A172 (cell line): ENCODE measurements at places on chromosomes 6 and 20. TPM values are rescaled to one million over a fixed set of nuclear protein-coding genes. Genes with fewer than 3 reads are reported as not detected.
A peak's percentile ranks its signal among the peaks of the same experiment; 100 is the strongest.

SNX21 gene
- 50.0 and 59.2 TPM in 2 replicates for total RNA-seq

DNA sequence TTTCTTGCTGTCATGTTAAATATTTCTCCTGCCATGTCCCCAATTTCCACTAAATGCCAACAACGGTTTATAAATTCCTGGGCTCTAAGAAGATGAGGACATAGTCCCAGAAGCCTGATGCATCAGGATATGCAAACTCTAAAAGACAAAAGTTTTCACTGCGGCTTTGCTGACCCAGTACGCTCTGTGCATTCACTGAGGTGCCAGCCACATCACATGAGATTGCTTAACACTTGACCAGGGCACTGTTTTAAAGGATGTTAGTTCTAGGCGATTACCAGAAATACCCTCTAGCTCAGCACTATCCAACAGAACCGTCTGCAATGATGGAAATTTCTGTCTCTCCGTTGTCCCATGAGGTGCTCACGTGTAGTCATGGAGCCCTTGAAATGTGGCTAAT, 19.9 kb upstream of the ADTRP start:
- no peak for DNase-seq

HM13 gene
- total RNA-seq: 58.2 and 67.9 TPM in 2 replicates

RIPPLY2 gene
- not detected in 2 replicates for total RNA-seq

DNA sequence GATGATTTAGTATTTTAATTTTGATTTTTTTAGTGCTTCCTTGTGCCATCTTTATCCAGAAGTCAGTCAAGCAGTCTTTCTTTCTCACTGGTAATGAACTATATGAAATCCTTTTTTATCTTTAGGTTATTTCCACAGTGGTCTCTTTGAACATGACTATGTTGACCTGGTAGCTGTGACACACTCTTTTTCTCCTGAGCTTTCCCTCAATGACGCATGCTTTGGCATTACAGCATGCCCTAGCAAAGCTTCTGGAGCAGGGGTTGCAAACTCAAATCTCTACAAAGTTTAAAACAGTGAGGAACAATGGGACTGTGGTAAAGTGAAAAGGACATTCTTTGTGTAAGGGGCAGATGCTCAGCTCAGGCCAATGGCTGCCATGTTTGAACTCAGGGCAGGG, 4.5 kb upstream of the PLAGL1 start:
- no peak for DNase-seq

- no peak for DNase-seq
These were observed 80.3 kb upstream of the CNKSR3 start for GRCh38 chr6:154590756-154591155.

DNA sequence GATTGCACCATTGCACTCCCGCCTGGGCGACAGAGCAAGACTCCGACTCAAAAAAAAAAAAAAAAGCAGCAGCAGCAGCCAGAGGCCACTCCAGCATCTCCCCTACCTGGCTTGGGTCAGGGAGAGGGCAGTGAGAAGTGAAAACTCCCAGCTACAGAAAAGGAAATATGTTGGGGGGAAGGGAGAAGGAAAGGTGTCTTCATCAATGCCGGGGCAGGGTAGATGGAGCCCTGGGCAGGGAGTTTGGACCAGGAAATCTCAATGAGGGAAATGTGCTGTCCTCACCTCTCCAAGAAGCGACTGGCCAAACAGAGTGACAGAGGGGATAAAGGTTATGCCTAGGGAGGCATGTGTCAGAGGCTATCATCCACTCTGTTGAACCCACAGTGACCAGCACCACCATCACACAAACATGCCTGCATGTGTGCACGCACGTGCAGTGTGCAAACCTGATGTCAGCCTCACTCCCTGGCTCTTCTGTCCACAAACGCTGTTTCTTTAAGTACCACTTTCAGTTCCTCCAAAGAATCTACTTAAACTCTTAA, 887 bp upstream of the AIF1 start:
- DNase-seq: no peak

- no peak for DNase-seq
These were observed 2.7 kb upstream of the TRERF1 start for GRCh38 chr6:42454428-42454791.

ADGRF1 gene
- total RNA-seq: not detected in 2 replicates

DNA sequence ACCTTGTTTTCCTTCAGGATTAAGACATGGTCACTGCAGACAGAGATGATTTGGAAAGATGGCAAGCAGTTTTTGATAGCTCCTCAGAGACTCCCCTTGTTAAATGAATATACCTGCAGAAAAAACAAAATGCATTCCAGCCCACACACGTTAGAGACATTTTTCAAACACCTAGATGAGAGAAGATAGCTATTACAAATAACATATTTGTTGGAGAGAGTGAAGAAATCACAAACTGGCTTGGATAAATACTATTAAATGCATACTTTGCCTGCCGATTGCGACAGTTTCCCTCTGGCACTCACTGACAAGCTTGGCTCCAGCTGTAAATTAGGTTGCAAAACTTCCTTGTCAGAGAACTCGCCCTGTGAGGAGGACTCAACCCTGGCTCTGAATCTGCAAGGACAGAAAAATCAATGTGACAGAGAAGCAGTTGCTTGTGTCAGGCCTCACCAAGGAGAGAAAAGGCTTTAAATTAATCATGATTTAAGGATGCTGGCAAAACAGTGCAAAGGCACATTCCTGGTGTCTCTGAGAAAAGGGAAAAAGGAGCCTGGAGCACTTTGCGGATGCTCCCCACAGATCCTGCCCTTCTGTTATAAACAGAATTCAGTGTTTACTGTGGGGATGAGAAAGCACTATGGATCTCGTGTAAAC, 423.7 kb upstream of the MARCKS start:
- no peak for DNase-seq

GRCh38 chr6:39819228-39819627, 27.1 kb downstream of the DAAM2 start:
- no peak for DNase-seq

SYNDIG1 gene
- total RNA-seq: 4.9 and 5.2 TPM in 2 replicates

DNA sequence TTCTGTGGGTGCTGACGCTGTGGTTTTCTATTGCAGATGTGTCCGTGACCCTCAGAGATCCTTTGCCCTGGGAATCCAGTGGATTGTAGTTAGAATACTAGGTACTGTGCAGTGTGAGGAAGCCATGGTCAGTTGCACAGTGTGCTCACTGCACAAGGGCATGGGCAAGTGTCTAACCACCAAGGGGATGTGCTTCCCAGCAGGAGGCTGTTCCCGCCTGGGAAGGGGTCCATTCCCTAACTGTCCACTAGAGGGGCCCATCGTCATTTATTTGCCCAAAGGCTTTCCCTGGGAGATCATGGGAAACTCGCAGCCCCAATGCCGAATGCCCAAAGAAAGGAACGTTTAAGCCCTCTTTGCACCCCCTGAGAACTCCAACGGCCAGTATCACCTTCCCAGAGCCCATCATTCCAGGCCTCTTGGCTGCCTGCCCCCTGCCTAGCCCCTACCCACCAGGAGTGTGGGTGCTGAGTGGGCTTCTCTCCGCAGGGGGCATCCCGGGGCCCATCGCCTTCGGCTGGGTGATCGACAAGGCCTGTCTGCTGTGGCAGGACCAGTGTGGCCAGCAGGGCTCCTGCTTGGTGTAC, 26.2 kb downstream of the SLCO4A1 start:
- DNase-seq: peak; percentile 86

GRCh38 chr20:23475395-23475794, 15.5 kb upstream of the CST8 start:
- no peak for DNase-seq

BEND6 gene
- total RNA-seq: 11.7 and 14.1 TPM in 2 replicates

PBOV1 gene
- total RNA-seq: not detected in 2 replicates

DNA sequence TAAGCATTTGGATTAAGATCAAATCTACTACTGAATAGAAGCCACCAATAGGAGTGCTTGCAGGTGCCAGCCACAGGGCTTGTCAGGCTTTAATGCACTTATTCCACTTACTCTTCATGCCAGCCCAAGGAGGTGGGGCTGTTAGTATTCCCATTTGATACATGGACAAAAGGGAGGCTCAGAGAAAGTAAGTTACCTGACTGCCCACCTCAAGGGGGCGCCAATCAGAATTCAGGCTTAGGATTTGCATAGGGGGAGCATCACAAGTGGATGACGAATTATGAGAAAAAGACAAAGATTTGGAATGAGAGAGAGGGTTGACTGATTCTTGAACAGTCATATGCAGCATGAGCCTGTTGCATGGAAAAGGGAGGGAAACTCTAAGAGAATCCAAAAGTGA, 188.4 kb upstream of the TSHZ2 start:
- DNase-seq: peak; percentile 12

NKX2-4 gene
- not detected in 2 replicates for total RNA-seq

DNA sequence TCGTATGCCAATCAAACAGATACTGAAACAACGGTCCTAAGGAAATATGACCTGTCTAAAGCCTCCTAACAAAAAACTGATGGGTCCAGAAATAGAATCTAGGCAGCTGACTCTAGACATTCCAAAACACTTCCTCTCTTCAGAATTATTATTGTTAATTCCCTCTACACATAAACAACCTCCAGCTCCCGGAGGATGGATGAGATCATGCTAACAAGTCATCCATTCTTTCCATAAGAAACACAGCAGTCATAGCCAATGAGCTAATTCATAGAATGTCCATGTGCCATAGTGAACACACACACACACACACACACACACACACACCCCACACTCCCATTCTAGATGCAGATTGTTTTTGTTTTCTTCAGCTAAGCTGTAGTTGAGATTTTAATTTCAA, 44.3 kb downstream of the HDGFL1 start:
- peak; percentile 23 for DNase-seq

DNA sequence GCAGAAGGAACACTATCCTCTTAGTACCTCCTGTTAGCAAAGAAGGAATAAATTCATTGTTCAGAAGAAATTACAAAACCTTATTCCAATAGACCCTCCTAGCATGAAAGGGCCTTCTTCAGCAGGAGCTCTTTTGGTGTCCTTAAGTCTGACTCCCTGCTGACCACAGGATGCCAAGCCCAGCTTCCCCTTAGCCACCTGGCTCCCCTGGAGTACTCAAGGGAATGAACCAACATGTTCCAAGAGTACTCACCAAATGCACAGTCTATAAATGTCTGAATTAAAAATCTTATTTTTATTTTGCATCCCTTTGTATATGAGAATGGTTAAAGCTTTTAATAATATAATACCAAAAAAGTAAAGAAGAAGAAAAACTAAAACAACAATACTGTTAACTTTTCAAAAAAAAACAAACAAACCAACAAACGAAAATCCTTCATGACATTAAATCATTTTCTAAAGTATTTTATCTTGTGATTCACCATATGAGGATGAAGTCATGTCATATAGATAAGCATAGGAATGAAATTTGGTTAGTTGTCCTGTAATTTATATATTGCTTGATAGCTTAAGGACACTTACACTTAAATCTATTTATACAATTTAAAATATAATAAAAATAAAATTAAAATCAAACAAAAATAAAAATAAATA, 1355.1 kb downstream of the HACE1 start:
- DNase-seq: no peak

- DNase-seq: peak; percentile 85
These were observed 146.9 kb upstream of the SGK1 start for GRCh38 chr6:134464690-134465411.

DNA sequence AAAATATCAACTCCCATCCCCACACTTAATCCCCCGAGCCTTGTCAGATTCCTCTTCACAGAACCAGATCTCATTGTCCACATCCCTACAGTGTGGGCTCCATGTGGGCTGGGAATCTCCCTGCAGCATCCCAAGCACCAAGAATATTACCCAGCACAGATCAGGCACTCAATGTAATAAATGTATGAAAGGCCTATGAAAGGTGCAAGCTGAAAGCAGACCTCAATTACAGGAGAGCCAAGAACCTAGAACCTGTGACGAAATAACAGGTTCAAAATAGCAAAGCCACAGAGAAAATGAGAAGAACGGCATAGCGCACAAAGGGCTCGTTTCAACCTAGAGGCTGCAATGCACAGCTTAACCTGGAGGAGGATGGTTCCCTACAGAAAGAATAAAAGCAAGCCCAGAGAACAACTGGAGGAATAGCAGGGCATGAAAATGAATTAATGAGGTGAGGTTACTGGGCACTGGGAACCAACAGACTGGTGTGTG, 3.1 kb downstream of the SLC23A2 start:
- no peak for DNase-seq

GRCh38 chr6:87697581-87698546, 4.2 kb downstream of the AKIRIN2 start:
- DNase-seq: no peak

VGLL2 gene
- not detected in 2 replicates for total RNA-seq

DNA sequence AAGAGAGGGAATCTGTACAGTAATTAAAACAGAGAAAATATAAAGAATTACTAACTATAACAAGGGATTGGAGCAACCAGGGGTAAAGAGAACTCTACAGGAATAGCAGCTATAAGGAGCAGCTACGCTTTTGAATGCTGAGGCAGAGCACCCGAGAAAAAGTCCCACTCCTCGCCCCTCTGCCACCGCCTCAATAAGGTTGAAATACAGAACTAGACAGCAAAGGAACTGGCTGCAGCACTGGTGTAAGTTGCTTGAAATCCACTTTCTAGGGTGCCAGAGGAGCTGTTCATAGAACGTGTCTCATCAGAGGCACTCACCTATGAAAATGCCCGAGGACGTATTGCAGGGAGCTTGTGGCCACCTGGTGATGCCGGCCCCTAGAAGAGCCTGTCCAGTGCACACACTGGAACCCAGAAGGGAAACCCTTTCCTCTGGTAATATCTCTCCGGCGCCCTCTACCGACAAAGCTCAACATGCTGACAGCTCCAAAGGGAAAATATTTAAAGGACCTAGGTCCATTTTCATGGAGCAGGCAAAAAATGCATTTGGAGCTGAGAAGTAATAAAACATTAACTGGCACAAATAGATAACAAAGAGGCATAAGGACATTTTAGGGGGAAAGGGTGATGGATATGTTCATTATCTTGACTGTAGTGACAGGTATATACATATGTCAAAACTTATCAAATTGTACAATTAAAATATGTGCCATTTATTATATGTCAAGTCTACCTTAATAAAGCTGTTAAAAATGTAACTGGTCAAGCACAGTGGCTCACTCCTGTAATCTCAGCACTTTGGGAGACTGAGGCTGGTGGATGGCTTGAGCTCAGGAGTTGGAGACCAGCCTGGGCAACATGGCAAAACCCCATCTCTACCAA, 137.4 kb upstream of the HDAC2 start:
- DNase-seq: peak; percentile 66

- no peak for DNase-seq
These were observed 373.8 kb upstream of the MMS22L start for GRCh38 chr6:97656706-97657350.

GRCh38 chr20:18496740-18497592, at the start of gene RBBP9:
Gene RBBP9, minus strand, starts transcription at chr20:18497225. Its CDS starts 58 bp downstream, at chr20:18497167.
- DNase-seq: peak; percentile 64

PRKN gene
- 0.41 and 0.43 TPM in 2 replicates for total RNA-seq

DNA sequence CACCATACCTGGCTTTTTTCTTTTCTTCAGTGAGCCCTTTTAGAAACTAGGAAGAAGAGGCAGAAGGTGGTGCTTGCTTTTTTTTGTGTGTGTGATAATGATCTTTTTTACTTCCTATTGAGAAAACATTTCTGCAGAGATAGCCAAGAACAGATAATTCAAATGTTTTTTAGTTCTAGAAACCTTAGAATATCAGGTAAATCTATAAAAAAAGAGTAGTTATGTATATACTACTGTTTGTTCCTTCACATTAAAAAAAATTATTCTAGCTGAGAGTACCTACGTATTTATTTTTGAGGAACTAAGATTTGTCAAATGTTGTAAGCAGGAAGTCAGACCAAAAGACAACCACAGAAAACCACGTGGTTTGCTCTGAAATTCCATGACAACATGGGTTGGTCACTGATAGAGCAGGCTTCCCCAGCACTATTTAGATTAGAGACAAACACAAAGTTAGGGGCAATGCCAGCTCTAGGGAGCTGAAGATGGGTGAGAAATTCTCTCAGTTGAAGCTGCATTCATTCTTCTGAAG, 12.8 kb downstream of the STK4 start:
- peak; percentile 65 for DNase-seq
